Cerebellar nuclear complex (tissue), 1 donor: ENCODE measurements at places on chromosomes 13 and 19.

DNA sequence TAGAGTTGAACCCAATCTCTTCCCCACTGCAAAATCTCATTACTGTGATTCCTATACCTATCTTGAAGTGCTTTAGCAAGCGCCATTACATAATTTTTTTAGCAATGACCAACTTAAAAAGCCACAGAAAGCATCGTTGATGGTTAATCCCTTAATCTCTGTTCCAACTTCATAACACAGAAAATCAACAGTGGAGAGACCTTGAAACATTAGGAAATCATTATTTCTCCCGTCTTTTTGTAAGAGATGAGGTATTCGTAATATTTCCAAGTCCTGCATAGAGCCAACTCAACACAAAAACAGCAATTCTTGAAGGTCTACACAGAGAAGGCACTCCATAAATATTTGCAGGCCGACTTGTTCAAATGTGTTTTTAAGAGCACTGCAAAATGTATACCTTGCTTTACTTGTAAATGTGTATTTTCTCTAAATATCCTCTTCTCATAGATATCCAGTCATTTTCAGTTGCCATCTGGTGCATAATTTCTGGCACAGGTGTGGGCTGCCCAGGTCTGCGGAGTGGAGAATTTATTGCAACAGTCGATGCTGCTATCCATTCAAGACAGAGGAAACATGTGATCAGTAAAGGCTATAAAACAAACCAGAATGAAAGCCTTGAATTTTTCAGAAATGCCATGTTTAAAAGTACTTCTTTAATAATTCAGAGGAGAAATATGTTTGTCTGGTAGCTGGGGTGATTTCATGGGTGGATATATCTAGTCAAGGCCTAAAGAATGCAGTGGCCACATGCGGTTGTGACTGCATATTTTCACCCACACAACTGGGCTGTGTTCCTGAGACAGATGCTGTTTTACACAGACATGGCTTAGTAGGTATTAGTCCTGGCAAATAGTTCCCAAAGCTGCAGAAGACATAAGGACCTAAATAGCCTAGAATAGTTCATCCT, 234.3 kb upstream of the STARD13 start:
- DNase-seq = peak; percentile 20

DNA sequence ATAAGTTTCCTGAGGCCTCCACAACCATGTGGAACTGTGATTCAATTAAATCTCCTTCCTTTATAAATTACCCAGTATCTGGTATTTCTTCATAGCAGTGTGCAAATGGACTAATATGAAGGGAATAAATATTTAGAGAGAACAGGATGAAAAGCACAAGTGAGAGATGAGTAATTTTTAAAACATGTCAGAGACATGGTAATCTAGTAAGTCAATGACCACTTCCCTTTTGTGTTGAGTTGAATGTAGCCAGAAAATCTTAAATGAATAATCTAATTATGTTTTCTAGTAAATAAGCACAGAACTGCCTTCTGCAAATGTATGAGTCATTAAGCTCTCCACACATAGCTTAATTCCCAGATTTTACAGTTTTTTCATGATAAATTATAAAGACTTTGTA, 524.1 kb upstream of the SLITRK5 start:
- DNase-seq = no peak

DNA sequence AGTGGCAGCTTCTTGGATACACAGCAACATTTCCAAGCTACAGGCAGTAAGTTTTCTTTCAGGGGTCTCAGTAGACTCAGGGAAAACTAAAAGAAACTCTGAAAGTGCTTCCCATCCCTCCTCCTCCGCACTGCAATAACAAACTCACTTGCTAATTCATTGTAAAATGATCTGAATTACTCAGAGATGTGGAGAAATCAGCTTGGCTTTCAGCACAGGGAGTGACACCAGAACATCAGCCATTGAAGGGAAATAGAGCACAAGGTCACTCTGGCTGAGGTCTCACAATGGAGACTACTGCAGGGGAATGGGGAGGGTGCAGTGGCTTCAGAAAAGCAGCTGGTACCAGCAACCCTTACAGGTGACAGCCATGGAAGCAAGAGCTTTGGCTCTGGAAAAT, 137.3 kb upstream of the SERP2 start:
- no peak for DNase-seq

DNA sequence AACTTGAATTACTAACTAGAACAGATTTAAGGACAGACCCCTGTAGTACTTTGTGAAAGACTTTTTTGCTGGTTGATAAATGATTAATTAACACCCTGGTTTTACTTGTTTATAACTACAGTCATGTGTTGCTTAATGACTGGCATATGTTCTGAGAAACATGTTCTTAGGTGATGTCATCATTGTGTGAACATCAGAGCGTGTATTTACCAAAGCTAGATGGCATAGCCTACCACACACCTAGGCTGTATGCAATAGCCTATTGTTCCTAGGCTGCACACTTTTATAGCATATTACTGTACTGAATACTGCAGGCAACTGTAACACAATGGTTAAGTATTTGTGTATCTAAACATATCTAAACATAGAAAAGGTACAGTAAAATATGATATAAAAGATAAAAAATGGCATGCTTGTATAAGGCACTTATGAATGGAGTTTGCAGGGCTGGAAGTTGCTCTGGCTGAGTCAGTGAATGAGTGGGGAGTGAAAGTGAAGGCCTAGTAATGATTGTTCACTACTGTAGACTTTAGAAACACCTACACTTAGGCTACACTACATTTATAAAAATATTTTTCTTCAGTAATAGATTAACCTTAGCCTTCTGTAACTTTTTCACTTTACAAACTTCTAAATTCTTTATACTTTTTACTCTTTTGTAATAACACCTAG, 260.3 kb downstream of the KCNRG start:
- no peak for DNase-seq

GRCh38 chr13:110354123-110354627, 47.1 kb downstream of the COL4A2 start:
- no peak for DNase-seq

DNA sequence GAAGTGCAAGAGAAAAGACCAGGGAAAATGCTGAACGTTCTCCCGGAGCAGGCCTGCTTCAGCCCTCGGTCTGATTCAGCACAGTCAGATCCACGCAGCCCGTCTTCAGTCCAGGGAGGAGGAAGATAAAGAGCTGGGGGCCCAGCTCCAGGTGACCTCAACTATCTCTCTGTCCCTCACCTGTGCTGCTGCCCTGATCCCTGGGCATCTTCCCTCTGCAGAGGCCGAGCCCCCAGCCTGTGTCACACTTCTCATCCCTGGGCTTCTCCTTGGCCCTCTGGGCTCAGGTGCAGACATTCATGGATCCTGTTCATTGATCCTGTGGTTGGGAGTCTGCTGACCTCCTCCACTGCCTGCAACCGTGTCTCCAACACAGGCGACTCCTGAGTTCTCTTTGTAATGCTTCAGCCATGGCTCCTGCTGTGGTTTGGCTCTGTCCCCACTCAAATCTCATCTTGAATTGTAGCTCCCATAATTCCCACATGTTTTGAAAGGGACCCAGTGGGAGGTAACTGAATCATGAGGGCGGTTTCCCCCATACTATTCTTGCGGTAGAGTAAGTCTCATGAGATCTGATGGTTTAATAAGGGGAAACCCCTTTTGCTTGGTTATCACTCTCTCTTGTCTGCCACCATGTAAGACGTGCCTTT, 27.9 kb downstream of the COL4A2 start:
- no peak for DNase-seq

- DNase-seq = no peak
Measured at GRCh38 chr19:6773323-6773931, 919 bp downstream of the VAV1 start.

DNA sequence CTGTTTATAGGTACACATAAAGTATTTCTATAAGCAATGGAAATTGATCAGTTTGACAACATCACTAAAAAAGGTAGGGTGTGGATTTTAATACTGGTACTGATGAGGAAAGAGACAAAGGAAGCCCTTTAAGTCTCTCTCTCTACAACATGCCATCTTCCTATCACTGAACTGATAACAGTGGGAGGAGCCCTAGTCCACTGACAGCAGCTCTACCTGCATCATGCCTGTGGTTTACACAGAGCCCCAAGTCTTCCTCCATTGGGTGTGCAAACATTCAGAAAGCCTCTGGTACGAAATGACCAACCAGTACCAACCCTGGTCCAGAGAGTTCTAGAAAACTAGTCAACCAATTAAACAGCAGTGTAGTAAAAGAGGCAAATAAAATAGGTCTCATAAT, 53.4 kb downstream of the KLF12 start:
- no peak for DNase-seq

GRCh38 chr13:51148223-51148951, 37.3 kb upstream of the C13orf42 start:
- no peak for DNase-seq

DNA sequence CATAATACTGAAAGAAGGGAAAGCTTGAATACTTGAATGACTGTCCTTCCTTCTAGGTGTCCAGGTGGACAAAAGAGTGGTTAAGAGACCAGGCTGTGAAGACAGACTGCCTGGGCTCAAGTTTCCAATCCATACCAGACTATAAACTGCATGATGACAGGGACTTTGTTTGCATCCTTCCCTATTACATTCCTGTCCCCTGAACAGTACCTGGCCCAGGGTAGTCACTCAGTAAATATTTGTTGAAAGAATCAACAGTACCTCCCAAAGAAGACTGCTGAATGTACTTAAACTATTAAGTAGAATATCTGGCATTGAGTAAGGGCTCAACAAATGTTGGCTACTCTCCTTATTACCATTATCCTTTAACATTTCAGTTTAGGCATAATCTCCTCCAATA, 29.7 kb downstream of the MIPEP start:
- no peak for DNase-seq

- DNase-seq = no peak
Measured at GRCh38 chr13:84265257-84265764, 383.0 kb upstream of the SLITRK1 start.

DNA sequence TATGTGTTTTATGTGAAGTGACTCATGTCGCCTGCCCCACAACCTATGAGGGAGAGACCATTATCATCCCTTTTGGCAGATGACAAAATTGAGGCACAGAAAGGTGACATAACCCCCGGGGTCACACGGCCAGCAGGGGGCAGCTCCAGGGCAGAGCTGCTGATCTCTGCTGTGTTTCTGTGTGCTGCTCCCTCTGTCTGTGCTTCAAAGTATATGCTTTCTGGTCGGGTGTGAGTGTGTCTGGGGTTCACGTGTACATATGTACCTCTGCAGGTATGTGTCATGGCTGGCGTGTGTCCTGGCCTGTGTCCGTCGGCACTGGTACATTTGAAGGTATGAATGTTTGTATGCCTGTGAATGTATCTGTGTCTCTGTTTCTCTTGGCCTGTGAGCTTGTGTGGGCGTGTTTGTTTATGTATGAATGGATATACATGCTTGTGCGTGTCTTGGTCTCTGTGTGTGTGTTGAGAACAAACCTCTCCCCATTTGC, 7.1 kb downstream of the LIPE start:
- no peak for DNase-seq

GRCh38 chr19:17172624-17173345, 42.4 kb upstream of the USE1 start:
- no peak for DNase-seq
